ENCODE measurements at places on chromosomes 12 and 14. TPM values are rescaled to one million over a fixed set of nuclear protein-coding genes. Genes with fewer than 3 reads are reported as not detected.

Gene SPIC
- not detected for total RNA-seq

Gene SOX5
- total RNA-seq = not detected

Gene RIPK3
- 41.2 TPM for total RNA-seq

Gene NEDD1
- 29.1 TPM for total RNA-seq

Gene CCDC184
- 1.6 TPM for total RNA-seq

Gene SMCO2
- not detected for total RNA-seq

Gene IFI27
- 2.9 TPM for total RNA-seq

Gene DIO2
- total RNA-seq = not detected

Gene KLRC1
- not detected for total RNA-seq

Data from CD4-positive, CD25-positive, alpha-beta regulatory T cell (primary cell).